ENCODE measurements at places on chromosomes 3 and 15. TPM values are rescaled to one million over a fixed set of nuclear protein-coding genes. Genes with fewer than 3 reads are reported as not detected.

DNA sequence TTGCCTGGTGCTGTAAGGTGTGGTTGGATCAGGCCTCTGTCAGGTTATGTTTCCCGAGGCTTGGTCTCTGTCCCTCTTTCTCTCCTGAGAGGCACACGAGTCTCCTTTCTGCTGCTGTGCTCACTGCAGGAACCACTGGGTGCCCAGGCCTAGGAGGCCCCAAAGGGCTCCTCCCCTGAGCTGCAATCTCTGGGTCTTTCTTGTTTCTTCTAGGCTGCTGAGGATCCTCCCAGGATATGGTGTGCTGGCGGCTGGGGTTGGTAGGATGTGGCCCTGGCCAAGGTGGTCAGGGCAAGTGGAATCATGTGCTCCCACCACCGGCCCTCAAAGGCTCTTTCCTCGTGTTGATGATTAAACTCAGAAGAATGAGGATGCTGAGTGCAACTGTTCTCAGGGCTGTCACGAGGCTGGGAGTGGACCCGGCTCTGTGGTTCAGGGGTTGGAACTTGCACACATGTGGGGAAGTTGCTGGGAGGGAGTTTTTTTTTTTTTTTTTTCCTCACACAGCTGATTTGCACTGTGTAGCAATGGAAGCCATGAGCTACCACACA, 43.6 kb upstream of the CTSH start:
- no peak for DNase-seq

DNA sequence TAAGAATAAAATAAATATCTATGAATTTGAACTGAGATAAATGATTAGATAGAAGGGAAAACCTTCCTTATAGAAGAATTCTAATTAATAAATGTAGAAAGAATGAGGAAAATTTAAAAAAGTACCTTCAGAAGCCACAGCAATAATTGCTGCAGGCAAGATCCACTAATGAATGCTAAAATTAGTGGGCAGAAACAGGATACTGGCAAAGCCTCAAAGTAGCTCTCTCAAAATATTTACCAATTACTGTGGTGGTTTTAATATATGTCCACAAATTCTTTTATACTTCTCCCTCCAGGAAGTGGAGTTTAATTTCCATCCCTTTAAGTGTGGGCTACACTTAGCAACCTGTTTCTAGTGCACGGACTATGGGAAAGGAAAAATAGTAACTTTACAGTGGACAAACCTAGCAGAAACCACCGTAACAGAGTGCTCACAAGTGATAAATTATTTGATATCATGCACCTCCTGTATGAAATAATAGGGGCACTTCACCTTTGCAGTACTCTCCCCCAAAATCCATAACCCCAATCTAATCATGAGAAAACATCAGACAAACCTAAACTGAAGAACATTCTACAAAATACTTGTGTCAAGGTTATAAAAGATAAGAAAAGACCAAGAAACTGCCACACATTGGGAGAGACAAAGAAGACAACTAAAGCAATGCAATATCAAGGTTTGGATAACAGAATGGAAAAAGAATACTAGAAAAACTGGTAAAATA, 6.8 kb downstream of the PEAK1 start:
- no peak for DNase-seq

- no peak for DNase-seq
Observed at GRCh38 chr3:153818338-153818737, 302.9 kb upstream of the ARHGEF26 start.

DNA sequence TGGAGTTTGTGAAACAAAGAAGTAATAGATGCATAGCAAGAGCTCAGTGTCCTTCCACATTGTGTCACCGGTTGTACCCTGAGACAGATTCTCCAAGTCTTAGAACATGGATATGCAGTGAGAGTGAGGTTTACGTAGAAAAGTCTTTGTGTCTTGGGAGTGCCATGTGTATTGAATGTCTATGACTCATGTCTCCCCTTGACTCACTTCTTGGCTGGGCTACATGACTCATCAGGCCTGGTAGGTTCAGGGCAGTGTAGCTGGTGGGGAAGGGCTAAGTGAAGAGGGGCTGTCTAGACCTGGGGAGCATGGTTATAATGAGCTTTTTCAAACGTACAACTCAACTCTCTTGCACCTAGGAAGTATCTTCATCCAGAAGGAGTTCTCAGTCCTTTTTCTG, 167.4 kb downstream of the GAP43 start:
- DNase-seq: no peak

DNA sequence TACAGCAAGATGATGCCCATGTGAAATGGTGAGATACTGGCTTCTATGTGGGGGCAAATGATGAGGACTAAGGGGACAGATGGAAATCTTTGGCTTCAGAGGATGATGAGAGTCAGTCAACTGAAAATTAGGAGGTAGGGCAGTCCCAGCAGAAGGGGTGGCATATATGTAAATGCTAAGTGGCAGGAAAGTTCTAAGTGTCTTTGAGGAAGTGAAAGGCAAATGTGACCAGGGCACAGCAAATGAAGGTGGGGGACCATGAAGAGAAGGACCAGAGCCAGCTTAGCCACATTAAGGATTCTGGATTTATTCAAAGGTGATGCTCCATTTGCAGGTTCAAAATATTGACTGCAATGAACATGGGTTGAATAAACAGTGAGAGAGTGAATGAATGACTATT, 29.2 kb upstream of the LIMD1 start:
- DNase-seq: no peak

CX3CR1 gene
- total RNA-seq: 0.19 TPM

All from omental fat pad (tissue), 4 donors.